ENCODE measurements at places on chromosomes 12 and 14. TPM values are rescaled to one million over a fixed set of nuclear protein-coding genes. Genes with fewer than 3 reads are reported as not detected.

DNAJC22 gene
- total RNA-seq = not detected

KRT82 gene
- not detected for total RNA-seq

REC8 gene
- 39.2 TPM for total RNA-seq

DNA sequence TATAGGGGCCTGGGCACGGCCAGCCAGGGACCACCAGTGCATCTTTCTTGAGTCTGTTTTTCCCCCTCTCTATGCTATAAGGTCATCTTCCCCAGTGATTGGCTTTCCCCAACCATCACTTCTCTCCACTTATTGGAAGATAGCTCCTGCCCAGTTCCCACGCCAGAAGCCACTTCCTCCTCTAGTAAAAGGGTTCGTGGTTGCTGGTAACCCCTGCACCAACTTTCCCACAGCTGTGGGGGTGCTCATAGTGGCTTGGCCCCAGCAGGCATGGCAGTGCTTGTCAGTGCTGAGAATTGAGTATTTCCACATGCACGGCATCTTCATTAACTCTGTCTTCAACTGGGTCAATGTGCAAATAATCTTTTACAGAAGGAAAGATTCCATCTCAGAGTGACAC, 215.4 kb downstream of the FOXN3 start:
- no peak for DNase-seq
- H3K36me3 ChIP-seq = peaks cover 19% of the 10 kb centered on the region
- H3K4me1 ChIP-seq = peaks cover 30% of the 10 kb centered on the region
- H3K27ac ChIP-seq = no peak overlapping the region

DNA sequence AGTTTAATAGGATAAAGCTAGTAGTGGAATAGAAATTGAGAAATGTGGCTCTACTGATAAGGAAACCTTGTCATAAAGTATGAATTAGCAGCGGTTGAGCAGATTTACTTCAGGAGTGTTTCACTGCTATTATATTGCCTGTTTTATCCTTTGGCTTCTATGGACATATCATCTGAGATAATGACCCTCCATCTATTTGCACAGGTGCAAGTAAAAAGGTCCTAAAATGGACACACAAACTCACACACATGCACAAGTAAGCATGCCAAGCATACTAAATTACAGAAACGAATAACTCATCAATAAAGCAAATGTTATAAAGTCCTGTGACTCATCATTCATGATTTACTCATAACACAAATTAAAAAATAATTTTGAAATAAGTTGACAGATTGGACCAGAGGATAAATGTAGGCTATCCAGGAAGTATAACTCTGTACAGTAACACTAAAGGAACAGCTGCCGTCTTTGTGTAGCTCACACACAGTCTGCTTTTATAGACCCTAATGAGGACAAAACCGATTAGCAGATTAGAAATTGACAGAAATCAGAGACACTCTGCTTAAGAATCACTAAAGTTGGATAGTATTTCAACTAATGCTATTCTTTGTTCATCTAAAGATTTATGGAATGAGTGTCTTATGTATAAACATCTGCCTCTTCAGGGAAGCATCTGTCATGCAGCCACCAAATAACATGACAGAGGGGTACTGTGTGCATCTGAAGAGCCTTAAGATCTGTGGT, 73.9 kb downstream of the SYT1 start:
- no peak overlapping the region for H3K27ac ChIP-seq
- no peak overlapping the region for H3K4me3 ChIP-seq
- no peak for DNase-seq
- H3K27me3 ChIP-seq = no peaks in the 10 kb centered on the region
- no peaks in the 10 kb centered on the region for H3K4me1 ChIP-seq
- H3K36me3 ChIP-seq = no peaks in the 10 kb centered on the region

DNA sequence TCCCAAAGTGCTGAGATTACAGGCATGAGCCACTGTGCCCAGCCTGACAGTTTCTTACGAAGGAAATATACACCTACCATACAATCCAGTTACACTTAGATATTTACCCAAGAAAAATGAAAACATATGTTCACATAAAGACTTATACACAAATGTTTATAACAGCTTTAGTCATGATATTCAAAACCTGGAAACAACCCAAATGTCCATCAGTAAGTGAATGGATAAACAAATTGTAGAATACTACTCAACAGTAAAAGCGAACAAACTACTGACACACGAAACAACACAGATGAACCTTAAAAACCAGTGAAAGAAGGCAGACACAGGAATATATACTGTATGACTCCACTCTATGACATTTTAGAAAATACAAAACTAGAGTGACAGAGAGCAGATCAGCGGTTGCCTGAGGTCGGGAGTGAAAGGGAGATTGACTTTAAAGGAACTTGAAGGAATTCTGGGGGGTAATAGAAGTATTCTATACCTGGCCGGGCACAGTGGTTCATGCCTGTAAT, 83.6 kb downstream of the SPRING1 start:
- H3K4me3 ChIP-seq = no peak overlapping the region
- H3K36me3 ChIP-seq = no peaks in the 10 kb centered on the region
- peaks cover 18% of the 10 kb centered on the region for H3K27me3 ChIP-seq
- no peak for DNase-seq

DNA sequence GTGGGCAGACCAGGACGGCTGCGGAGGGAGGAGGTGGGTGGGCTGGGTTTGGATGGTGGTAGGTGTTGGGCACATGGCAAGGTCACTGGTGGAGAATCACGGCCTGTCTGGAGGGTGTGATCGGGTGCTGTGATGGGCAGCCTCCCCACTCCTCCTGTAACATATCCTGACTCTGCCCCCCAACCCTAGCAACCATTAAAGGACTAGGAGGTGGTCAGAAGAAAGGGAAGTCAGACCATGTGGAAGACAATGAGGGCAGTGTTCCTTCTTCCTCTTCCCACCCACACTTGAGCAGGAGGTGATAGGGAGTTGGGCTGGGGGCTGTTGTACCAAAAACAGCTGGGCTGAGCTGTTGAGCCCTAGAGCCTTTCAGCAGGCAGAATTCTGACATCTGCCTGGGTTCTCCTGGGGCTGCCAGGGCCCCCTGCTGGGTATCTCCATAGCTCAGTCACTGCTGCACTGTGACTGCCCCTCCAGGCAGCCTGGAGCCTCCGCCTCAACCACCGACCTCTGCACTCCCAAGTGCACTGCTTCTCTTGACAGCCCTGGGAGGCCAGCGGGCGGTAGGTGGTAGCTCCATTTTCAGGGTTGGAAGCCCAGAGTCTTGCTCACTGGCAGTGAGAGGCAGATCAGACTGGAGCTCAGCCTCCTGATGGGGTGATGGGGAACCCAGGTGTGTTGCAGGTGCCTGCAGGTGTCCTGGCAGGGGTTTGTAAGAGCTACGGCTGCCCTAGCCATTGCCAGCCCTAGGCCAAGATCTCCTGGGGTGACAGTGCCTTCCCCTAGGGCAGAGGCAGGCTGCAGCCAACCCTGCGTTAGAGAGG, 15.4 kb downstream of the VASH1 start:
- H3K27me3 ChIP-seq = no peaks in the 10 kb centered on the region
- H3K4me3 ChIP-seq = no peak overlapping the region
- no peaks in the 10 kb centered on the region for H3K36me3 ChIP-seq
- H3K4me1 ChIP-seq = peaks cover 3% of the 10 kb centered on the region

GRCh38 chr14:57982804-57983634, 117.1 kb upstream of the SLC35F4 start:
- no peaks in the 10 kb centered on the region for H3K4me1 ChIP-seq
- no peaks in the 10 kb centered on the region for H3K36me3 ChIP-seq
- no peak for DNase-seq
- H3K27ac ChIP-seq = no peak overlapping the region
- H3K27me3 ChIP-seq = no peaks in the 10 kb centered on the region

GRCh38 chr12:46675736-46676135, 150.1 kb downstream of the SLC38A4 start:
- H3K4me1 ChIP-seq = peaks cover 2% of the 10 kb centered on the region
- no peaks in the 10 kb centered on the region for H3K27me3 ChIP-seq
- no peak overlapping the region for H3K4me3 ChIP-seq

DNA sequence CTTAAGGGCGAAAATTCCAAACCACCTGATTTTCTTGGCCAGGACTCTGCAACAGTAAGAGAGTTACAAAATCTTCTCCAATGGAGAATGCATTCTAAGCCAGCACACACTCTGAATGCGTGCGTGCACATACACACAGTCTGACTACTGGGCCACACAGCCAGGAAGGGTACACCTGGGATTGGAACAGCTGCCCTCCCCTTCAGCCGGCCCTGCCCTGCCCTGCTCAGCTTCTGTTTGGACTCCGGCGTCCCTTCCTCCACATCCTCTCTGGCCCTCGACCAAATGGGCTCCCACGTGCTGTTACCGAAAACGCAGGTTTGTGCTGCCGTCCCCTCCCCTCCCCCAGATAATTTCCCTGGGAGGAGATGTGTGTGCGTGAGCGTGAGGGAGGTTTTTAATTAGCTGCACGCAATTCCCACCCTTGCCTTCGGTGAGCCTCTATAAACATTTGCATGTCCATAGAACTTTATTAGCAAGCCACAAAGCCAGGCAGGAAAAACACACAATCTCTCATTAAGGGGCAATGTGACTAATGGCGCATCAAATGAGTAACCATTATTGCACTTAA, 43.0 kb downstream of the CCNK start:
- H3K4me3 ChIP-seq = no peak overlapping the region
- H3K36me3 ChIP-seq = no peaks in the 10 kb centered on the region
- DNase-seq = no peak
- H3K27me3 ChIP-seq = no peaks in the 10 kb centered on the region
- H3K27ac ChIP-seq = no peak overlapping the region

GRCh38 chr14:24960816-24961215, 89.1 kb downstream of the STXBP6 start:
- no peak overlapping the region for H3K27ac ChIP-seq
- no peaks in the 10 kb centered on the region for H3K36me3 ChIP-seq
- no peak for DNase-seq
- H3K4me3 ChIP-seq = no peak overlapping the region

DNA sequence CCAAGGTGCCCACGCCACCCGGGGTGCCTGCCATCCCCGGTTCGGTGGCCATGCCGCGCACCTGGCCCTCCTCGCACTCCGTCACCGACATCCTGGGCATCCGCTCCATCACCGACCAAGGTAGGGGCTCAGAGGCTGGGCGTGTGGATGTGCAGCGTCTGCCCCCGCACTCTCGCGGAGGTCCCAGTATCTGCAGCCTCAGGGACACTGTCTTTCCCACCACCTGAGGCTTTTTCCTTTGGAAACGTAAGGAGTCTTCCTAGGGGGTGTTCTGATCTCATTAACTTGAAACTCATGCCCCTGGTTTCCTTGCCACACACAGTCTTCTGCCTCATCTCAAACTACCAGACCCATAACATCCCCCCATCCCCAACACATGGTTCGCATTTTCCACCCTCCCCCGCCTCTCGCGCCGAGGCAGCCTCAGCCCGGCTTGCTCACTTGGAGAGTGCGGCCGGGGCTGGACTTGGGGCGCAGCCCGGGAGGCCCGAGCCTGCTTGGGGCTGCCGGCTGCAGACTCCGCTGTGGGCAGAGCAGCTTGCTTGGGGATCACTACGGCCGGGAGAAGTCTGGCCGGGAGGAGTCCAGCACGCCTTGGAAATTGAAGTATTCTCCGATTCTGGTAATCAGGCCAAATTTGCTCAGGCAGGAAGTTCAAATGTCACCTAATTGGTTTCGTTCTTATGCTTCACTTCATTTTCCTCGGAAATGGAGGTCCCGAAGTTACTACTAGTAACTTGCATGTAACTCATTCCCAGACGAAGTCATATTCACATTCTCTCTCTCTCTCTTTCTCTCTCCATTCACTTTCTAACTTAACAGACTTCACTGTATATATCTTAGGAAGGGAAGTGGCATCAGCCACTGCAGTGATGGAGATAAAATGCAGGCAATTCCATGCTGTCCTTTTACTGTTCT, 2.0 kb downstream of the PAX9 start:
- DNase-seq = no peak
- peaks cover 47% of the 10 kb centered on the region for H3K4me1 ChIP-seq
- peak overlapping the region; percentile 26 for H3K4me3 ChIP-seq
- H3K27ac ChIP-seq = no peak overlapping the region
- peaks cover 74% of the 10 kb centered on the region for H3K27me3 ChIP-seq

DNA sequence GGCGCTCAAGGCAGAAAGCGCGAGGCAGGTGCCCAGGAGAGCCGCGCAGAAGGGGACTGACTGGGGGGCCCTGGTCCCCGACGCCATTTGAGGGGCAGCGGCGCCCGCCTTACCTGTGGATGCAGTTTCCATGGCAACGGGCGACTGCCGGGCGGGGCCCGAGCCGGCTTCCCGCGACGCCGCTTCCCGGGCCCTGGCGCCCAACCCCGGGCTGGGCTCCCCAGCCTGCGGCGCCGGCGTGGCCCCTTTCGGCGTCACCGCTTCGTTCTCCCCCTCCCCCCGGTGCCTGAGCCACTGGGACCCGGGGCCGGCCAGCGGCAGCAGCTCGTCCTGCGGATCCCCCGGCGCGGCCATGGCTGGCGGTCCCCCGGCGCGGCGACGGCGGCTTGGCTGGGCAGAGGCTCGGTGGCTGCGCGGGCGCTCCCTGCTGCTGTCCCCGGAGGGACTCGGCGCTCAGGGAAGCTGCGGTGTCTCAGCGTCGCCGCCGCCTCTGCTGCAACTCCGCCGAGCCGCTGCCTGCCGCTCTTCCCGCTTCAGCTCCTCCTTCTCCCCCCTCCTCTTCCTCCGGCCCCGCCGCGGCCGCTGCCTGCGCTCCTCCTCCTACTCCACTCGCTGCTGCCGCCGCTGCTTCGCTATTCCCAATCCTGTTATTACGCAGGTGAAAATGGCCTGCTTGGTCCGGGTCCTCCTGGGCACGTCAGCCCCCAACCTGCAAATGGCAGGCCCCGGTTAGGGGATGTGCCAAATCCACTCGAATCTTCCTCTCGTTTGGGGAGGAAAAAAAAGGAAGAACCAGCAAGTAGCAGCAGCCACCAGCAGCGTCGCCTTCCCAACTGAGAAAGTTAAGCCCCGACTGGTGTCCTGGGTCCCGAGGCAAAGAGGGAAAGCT, at the start of gene RTN1:
TSS of gene RTN1 (minus strand) at position 500 of the 889 bp plus-strand sequence. CDS start at position 354, 146 bp downstream.
- peaks cover 11% of the 10 kb centered on the region for H3K4me1 ChIP-seq
- H3K27ac ChIP-seq = no peak within 1 kb of the TSS
- DNase-seq = no peak
- H3K27me3 ChIP-seq = peaks cover 28% of the 10 kb centered on the region

DNA sequence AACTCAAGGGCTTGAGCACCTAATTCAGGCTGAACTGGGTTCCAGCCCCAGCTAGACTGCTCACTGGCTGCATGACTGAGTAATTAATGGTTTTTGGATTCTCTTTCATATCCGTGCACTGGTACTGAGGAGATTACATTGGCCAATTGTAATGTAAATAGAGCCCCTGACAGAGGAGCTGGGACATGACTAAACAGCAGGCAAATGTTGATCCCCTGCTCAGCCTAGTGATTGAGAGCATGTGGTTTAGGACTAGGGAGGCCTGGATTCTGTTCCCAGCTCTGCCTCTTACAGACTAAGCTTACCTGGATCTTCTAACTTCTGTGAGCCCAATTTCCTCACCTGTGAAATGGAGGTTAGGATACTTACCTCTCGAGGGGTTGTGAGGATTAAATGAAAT, 204.3 kb downstream of the ESR2 start:
- H3K27ac ChIP-seq = no peak overlapping the region
- no peaks in the 10 kb centered on the region for H3K27me3 ChIP-seq
- no peak overlapping the region for H3K4me3 ChIP-seq
- DNase-seq = no peak

Data from naive thymus-derived CD8-positive, alpha-beta T cell (primary cell).